ENCODE measurements at places on chromosomes 12 and 14.
A peak's percentile ranks its signal among the peaks of the same experiment; 100 is the strongest.

DNA sequence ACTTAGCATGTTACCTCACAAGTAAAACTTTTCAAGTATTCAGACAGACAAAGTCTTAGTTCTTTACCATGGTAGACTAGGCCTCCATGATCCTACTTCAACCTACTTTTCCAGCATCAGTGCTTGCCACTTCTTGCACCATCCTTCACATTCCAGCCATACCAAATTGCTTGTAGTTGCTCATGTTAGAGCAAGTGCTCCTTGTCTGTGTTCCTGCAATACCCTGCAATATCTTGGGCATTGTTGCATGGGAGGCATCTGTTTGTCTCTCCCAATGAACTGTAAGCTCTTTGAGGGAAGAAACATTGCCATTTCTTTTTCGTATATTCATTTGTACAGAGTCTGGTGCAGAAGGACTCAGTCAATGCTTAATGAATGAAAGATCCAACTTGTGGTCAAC, 78.0 kb downstream of the SRGAP1 start:
- no peak for DNase-seq

DNA sequence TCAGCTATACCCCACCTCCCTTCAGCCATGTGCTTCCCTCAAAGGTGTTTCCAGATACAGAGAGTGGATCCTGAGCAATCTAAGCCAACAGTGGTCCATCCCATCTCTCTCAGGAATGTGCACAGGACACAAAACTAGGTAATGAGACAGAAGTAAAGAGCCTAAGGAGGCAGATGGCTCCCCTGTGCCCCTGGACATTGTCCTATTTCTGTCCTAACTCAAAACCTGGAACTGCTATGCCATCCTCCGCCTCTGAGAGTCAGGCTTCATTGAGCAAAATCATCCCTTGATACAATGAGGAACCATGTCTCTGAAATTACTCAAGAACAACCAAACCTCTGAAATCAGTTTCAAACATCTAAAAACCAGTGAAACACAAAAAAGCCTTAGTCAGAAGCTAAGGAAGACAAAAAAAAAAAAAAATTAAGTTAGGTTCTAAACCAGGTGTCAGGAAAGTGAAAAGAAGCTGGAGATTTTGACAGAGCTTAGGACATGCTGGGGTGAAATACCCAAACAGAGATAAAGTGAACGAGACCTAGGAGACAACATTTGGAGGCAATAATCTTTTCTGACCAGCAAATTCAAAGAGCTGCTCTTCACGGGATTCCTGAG, 200.3 kb upstream of the PLEKHG7 start:
- peak; percentile 56 for DNase-seq

GRCh38 chr14:65080960-65081747, 21.2 kb downstream of the MAX start:
- DNase-seq = no peak

DNA sequence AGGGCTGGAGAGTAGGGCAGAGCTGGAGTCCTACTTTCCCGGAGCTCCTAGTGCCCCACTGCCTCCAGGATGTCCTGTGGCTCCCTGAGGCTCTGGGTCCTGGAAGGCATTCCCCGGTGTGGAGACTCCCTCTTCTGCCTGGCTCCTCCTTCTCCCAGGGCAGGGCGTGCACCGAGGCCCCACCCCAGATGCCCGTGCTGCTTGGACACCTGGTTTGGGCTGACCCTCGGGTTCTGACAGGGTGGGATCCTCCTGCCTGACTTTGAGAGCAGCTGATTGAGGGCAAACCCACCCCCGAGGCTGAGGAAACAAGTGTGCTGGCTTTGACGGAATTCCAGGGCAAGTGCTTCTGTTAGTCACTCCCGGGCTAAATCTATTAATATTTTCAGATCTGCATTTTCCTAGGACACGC, 15.4 kb downstream of the TEAD4 start:
- no peak for DNase-seq

DNA sequence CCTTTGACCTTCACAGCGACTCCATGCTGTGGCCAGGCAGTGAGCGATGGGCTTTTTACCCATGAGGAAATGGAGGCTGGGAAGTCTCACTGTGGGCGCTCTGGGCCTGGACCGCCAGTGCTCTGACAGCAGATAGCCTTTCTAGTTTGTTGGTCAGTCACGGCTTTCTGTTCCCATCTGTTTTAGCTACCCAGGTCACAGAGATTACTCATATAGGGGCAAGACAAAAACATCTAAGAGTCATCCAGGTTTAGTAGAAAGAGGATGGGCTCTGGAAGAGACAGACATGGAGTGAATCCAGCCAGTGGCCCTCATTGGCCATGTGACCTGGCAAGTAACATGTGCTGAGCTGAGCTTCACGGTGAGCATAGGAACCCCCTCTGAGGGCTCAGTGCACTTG, 68.6 kb downstream of the MARK3 start:
- no peak for DNase-seq

Data from SIG-M5 (cell line).